ENCODE measurements at places on chromosomes 2 and 18.

DNA sequence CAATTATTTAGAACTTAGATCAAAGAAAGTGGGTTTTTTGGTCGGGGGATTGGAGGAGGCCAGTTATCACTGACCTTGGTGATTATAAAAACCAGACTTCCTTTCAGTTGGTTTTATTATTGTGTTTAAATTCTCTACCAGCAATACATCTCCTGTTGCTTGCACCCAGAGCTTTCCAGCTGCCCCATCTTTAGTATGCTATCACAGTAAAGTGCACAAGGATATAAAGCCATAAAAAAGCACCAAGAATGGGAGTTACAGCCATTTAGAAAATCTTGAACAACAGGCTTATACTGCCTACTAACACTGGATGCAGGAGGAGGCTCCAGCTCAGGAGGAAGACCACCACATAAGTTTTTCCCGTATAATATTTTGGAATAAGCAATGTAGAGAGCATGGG lies 148.7 kb upstream of the OSR1 start:
- no peak for DNase-seq

- no peak for DNase-seq
Observed at GRCh38 chr2:9191041-9191481, 15.6 kb upstream of the ASAP2 start.

GRCh38 chr2:176934131-176934530 lies 278.5 kb upstream of the HNRNPA3 start:
- no peak for DNase-seq

- DNase-seq, result no peak
Observed at GRCh38 chr2:236229186-236229585, 35.0 kb downstream of the ASB18 start.

DNA sequence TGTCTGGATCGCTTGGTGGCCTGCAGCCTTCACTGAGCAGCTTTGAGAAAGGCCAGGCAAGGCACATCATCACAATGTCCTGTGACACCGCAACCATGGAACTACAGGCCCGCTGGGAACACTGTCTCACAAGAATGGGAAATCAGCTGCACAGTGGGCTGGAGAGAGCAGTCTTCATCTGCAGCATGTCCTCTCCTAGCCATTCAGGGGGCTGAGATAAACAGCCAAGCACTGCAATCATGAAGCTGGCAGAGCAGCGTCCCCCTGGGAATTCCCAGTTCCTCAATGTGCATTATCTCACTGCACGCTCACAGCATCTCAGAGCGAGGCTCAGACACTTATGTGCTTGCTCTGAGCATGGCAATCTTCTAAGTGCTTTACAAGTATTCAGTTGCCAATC lies 1.9 kb downstream of the CMPK2 start:
- no peak for DNase-seq

DNA sequence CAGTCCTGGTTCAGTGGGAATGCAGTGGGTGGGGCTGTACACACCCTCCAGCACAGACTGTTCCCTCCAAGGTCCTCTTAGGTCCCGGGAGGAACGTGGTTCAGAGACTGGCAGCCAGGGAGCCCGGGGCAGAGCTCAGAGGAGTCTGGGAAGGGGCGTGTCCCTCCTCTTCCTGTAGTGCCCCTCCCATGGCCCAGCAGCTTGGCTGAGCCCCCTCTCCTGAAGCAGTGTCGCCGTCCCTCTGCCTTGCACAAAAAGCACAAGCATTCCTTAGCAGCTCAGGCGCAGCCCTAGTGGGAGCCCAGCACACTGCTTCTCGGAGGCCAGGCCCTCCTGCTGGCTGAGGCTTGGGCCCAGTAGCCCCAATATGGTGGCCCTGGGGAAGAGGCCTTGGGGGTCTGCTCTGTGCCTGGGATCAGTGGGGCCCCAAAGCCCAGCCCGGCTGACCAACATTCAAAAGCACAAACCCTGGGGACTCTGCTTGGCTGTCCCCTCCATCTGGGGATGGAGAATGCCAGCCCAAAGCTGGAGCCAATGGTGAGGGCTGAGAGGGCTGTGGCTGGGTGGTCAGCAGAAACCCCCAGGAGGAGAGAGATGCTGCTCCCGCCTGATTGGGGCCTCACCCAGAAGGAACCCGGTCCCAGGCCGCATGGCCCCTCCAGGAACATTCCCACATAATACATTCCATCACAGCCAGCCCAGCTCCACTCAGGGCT lies 17.5 kb upstream of the FAHD2A start:
- DNase-seq, result no peak

GRCh38 chr2:932320-933115 lies 18.1 kb upstream of the SNTG2 start:
- no peak for DNase-seq

DNA sequence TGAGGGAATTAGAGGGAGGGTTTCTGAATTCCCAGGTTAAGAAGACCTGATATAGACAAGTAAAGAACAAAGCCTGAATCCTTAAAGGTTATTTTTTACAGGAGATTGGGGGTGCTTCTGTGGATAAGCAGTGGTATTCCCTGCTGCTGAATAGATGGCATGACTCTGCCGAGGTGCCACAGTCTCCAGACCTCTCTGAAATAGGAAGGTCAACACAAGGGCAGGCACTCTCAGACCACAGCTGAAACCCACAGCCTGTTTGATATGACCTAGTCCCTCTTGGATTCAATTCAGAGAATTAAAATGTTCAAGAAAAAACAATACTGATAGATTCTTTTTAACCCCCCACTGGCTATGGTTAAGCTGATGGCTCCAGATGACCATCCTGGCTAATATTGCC lies 259.3 kb downstream of the PTGR3 start:
- no peak for DNase-seq

DNA sequence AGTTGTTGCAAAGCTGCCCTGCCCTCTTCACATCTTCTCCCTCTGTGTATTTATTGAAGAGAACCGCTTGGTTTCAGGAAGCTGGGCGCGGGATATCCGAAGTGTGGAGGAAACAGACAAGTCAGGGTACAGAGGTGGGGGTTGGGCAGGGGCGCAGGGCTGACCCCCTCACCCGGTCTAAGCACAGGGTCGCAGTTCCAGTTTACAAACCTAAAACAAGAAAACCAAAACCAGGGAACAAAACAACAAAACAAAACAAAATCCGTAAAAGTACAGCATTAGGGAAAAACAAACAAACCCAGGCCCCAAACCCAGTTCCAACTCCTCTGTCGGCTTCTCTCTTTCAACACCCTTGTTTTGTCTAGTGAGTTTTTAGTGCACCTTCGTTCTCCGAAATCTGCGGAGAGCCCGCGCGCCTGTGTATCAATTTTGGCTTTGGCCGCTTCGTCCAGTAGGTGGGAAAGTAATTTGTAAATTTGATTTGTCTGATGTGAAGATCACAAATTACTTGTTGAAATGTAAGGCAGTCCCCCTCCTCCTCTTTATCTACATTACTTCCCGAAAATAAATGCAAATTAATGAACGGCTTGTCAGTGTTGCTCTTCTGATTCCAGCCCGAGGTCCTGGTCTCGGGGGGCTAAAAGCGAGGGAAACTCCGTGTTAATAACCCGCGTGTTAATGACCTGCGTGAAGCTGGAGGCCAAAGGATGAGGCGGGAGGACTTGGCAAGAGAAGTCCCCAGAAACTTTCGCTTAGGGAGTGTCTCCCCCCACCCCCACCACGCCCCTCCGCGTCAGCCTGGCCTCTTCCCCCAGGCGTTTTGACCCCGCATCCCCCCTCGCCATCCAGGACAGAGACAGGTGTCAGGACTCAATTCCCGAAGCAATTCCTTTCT lies 6.9 kb downstream of the OTX1 start:
- DNase-seq, result no peak

GRCh38 chr18:75364512-75365253 lies 62.8 kb downstream of the SMIM21 start:
- DNase-seq, result no peak

DNA sequence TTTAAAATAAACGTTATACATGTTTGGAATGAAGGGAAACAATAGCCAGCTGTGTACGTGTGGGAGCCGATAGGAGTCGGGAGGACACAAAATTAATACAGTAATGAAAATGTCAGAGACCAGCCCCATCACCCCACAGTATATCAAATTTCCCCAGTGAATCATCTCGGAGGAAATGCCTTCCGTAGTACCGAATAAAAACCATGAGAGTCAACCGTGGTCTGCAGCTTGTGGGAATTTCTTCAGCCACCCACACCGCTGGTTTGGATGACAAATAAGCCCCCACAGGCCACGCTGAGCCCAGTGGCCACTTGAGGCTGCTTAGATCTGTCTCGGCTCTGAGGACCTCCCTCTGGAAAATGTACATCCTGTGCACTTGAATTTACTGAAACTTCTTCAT lies 133.7 kb downstream of the COL6A3 start:
- no peak for DNase-seq

- no peak for DNase-seq
Observed at GRCh38 chr2:218406949-218407618, 7.4 kb downstream of the CTDSP1 start.

GRCh38 chr2:217414429-217414828 lies 554.6 kb upstream of the TNP1 start:
- DNase-seq, result no peak

GRCh38 chr18:76013057-76013456 lies 482.0 kb downstream of the ZNF516 start:
- no peak for DNase-seq

GRCh38 chr2:173199294-173199693 lies 123.6 kb downstream of the MAP3K20 start:
- DNase-seq, result no peak

DNA sequence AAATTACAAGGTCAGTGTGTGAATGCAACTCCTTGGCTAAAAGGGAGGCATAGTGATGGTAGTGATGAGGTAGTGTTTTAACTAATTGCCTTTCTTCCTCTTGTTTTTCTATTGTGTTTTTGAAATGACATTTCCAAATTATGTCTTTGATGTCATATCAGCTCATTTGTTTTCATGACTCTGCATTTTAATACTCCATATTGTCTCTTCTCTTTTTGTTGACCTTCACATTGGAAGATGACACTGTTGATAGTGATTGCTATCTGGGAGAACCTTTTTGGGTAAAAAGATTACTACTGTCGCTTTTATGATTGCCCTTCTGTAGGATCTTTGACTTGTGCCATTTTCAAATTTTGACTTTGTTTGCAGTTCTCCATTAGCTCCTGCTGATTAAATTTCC lies 3.0 kb downstream of the GIGYF2 start:
- no peak for DNase-seq

GRCh38 chr2:127413200-127413599 lies 5.0 kb upstream of the PROC start:
- no peak for DNase-seq

- DNase-seq, result no peak
Observed at GRCh38 chr2:152453129-152453911, 118.3 kb downstream of the FMNL2 start.

DNA sequence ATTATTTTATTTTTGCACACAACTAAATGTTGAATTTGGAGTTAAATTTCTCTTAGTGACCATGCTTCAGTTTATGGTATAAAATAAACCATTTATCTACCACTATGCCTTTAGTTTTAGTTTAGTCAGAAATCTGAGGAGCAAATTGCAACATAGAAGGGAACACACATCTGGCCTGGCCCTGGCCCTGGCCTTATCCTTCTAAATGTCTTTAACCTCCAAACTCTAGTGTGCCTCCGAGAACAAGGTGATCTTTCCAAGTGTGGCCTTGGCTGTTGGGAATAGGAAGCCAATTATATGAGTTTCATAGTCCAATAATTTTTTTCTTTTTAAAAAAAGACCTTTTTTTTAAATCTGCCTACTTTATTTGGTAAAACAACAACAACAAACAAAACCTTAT lies 31.8 kb upstream of the GREB1L start:
- no peak for DNase-seq

GRCh38 chr18:61982475-61982874 lies 89.7 kb upstream of the RNF152 start:
- DNase-seq, result no peak

DNA sequence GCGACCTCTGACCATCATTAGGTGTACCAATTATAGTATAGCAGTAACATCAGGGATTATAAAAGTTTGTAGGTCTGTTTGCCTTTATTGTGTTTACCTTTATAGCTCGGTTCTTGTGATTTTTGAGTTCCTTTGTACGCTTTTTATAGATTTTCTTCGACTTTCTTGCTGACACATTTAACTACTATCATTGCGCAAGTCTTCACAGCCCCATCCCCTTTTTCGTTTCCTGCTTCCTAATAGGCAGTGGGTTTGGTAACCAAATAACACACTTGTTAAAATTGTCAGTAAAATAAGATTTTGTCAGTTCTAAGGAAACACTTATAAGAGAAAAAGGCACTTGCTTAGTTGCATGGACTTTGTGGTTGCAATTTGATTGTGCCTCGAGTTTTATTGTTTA lies 541.5 kb downstream of the LRP1B start:
- DNase-seq, result no peak

DNA sequence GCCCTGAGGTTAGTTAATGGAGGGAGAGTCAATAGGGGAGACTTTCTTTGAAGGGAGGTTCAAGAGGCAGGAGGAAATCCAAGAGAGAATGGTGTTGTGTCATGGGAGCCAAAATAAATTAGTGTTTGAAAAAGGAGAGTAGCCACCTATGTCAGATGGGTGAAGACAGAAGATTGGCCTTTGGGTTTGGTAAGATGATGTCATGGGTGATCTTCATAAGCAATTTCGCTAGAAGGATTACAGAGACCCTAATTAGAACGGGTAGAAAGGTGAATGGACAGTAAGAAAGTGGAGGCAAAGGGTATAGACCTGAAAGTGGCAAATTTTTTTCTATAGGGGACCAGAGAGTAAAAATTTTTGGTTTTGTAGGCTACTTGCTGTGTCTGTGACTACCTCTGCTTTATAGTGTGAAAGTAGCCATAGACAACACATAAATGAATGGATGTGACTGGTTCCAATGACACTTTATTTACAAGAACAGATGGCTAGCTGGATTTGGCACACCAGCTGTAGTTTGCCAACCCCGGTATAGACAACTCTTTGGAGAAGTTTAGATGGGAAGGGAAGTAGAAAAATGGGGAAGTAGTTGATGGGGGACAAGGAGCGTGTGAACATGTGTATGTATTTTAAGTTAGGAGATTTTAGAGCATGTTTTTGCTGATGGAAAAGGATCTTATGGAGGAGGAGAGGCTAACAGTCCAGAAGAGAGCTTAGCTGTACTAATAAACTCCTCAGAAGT lies 9.3 kb downstream of the STAMBP start:
- DNase-seq, result no peak

- DNase-seq, result no peak
Observed at GRCh38 chr2:54966165-54966832, 84.0 kb downstream of the RTN4 start.

GRCh38 chr2:137689549-137689948 lies 274.7 kb upstream of the HNMT start:
- DNase-seq, result no peak

DNA sequence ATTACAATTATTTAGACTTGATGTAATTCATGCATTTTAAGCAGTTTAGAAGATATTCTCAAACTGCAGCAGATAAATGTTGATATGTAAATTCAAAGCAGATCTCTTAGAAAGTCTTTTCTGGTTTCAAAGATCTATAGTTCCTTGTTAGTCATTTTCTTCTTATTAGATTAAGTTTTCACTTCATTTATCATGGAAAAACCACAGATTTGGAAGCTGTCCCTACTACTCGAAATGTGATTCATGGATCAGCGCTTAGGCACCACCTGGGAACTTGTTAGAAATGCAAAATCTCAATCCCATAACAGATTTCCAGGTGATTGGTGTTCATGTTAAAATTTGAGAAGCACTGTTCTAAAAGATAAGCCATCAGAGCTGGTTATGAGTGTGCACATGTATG lies 92.8 kb upstream of the CDH2 start:
- no peak for DNase-seq

- DNase-seq, result no peak
Observed at GRCh38 chr2:190497428-190497827, 37.1 kb downstream of the NEMP2 start.

GRCh38 chr2:19195661-19196060 lies 162.8 kb downstream of the OSR1 start:
- no peak for DNase-seq
